Fibroblast of the aortic adventitia (primary cell): ENCODE measurements at places on chromosomes 7 and 10. TPM values are rescaled to one million over a fixed set of nuclear protein-coding genes. Genes with fewer than 3 reads are reported as not detected.

The WIPF3 gene
- not detected in 2 replicates for total RNA-seq

The TRDMT1 gene
- total RNA-seq, result 11.9 and 19.1 TPM in 2 replicates

The CABCOCO1 gene
- 3.4 and 6.2 TPM in 2 replicates for total RNA-seq

The CYP2W1 gene
- total RNA-seq, result not detected in 2 replicates

The MMP21 gene
- total RNA-seq, result 0.09 TPM in 1 of 2 replicates, not detected in the other

The OR13A1 gene
- not detected in 2 replicates for total RNA-seq

The ATE1 gene
- total RNA-seq, result 39.9 and 53.2 TPM in 2 replicates

The LAMB1 gene
- total RNA-seq, result 332 and 467 TPM in 2 replicates

The ELFN1 gene
- total RNA-seq, result 1.6 and 3.8 TPM in 2 replicates

The SUN3 gene
- not detected in 2 replicates for total RNA-seq

The RAMP3 gene
- not detected in 2 replicates for total RNA-seq

The DGKI gene
- 2.0 and 4.7 TPM in 2 replicates for total RNA-seq

The NUPR2 gene
- not detected in 2 replicates for total RNA-seq

The C10orf67 gene
- total RNA-seq, result 0.09 TPM in 1 of 2 replicates, not detected in the other

The FOXP2 gene
- 3.9 and 17.4 TPM in 2 replicates for total RNA-seq

The PPIF gene
- 29.6 and 36.1 TPM in 2 replicates for total RNA-seq

The SPDYE3 gene
- total RNA-seq, result not detected in 2 replicates

The GPR22 gene
- total RNA-seq, result not detected in 2 replicates

The SLC13A4 gene
- total RNA-seq, result 0.99 and 3.3 TPM in 2 replicates

The SFR1 gene
- 11.0 and 39.9 TPM in 2 replicates for total RNA-seq

The GIMAP4 gene
- 0.18 and 1.3 TPM in 2 replicates for total RNA-seq
